ENCODE measurements at places on chromosomes 16 and 17.

GRCh38 chr17:4506175-4506813, 7.6 kb downstream of the SPNS2 start:
- no peak for DNase-seq

- no peak for DNase-seq
Observed at GRCh38 chr17:7290685-7291084, 3.8 kb downstream of the YBX2 start.

- DNase-seq = no peak
Observed at GRCh38 chr17:41975099-41976083, 8.8 kb downstream of the CNP start.

DNA sequence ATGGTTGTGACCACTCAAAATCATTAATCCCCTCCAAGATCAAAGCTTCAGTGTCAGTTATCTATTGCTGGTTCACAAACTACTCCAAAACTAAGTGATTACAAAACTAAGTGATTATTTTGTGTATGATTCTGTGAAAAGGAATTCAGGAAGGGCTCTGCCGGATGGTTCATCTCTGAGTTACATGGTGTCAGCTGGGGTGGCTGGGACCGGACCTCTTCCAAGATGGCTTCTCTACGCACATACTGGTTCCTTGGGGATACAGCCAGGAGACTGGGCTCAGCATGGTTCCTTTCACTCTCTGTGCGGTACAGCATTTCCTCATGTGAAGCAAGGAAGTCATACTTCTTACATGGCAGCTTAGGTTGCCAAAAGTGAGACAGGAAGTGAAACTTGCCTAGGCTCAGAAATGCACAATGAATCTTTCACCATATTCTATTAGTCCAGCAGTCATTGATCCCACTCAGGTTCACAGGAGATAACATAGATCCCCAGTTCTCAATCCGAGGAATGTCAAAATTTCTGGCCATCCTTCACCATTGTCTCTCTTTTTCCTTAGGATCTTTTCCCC, 97.9 kb upstream of the IRX6 start:
- no peak for DNase-seq

Data from effector memory CD4-positive, alpha-beta T cell (primary cell).